Ovary (tissue), 10 donors: ENCODE measurements at places on chromosomes 7 and 10.

DNA sequence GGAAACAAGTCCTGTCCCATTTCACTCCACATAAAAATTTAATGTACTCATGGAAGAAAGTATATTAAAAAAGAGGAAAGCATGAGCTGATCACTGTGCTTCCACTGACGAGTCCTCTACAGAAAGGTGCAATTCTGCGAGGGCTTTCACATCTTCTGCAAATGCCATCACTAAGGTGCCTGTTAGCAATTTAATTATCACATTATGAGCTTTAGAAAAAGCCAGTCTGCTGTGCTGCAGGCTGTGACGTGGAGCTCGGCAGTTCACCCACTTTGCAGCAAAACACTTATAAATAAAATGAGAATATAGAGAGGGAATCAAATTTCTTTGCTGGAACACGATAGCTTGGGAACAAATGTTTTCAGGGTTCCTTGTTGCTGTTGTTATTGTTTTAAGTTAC lies 22.5 kb upstream of the NEUROD6 start:
- no peak for DNase-seq

GRCh38 chr10:82392533-82392932 lies 517.5 kb downstream of the NRG3 start:
- DNase-seq: no peak

DNA sequence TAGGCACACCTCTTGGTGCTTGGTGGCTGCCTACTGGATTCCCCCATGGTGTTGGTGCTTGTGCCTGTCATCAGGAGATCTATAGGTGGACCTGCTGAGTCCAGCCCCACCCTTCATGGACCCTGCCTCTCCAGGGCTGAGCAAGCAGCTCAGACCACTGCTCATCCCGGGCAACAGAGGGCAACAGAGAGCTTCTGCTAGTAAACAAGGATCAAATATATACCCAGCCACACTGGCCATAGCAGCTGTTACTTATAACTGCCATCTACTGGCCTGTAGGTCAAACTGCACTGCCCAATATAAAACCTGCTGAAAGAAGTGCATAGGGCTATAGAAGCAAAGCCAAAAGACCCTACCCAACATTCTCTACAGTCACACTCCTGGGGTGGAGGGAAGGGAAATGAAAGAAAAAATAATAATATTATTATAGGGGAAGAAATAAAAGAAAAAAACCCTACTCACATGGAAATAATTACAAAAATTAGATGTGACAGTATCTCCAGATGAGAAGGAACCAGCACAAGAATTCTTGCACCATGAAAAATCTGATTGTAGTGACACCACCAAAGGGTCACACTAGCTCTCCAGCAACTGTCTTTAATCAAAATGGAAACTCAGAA lies 54.9 kb upstream of the ZNF800 start:
- DNase-seq: no peak

DNA sequence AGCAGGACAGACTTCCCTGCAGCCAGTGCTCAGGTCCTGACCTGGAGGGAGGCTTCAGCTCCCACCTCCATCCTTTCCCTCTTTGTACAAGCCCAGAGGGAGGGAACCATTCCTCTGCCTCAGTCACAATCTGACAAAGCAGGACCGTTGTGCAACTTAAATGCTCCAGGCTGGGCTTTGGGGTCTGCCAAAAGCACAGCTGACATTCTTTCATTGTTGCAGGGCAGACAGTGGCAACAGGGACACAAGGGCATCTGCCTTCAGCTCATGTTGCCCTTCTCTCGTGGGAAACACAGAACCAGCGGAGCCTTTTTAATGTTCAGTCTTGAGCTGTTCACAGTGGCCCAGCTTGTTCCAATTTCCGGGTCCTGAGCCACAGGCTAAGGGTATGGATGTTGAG lies 155.7 kb upstream of the TNS3 start:
- no peak for DNase-seq

DNA sequence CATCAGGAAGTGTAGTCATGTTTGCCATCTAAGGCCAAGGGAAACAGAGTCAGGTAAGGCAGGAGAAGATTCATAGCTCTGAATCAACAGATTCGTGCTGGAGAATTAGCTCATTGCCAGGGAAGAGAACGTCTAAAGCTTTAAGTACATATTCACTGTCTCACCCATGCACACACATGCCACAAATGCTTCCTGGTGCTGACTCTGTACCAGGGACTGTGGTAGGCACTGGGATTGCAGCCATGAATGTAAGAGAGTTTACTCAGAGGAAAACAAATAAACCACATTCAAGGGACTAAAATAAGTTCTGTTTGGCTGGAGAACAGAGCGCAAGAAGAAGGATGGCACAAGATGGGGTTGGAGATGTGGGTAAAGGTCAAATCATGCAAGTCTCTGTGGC lies 89.8 kb upstream of the HPS1 start:
- no peak for DNase-seq

DNA sequence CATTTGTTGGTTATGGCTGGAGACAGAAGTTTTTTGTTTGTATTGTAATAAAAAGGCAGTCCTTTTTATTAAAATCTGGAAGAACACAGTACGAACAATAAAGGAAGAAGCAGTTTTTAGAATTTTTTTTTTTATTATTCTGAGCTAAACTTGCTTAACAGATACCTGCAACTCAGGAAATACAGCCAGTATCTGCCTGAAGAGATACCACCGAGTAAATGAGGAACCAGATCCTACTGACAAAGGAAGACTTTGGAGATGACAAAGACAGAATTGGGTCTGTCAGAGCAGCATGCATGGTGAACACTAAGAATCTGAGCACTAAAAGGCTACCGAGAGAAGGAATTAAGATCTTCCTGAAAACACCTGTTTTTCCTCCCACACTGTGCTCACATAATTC lies 1335.9 kb upstream of the SORCS1 start:
- DNase-seq: no peak

- no peak for DNase-seq
Measured at GRCh38 chr10:47143072-47143471, 156.9 kb upstream of the GDF10 start.

DNA sequence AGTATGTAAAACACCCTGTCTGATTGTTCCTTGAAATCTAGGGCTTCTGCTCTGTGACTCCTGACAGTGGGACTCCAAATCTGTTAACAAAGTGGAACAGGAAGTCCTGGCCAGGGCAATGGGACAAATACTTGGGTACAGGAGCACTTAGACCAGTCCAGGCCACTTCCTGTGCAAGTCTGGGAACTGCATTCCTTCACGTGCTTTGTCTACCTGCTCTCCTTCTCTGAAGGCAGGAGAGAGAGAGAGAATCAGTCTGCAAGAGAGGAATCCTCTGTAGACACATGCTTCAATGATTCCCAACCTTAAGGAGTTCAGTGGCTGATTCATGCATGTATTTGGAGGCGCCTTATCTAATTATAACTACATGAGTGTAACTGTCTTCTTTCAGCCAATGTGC lies 530.2 kb downstream of the GATA3 start:
- DNase-seq: no peak

- no peak for DNase-seq
Measured at GRCh38 chr10:82464191-82464818, 589.3 kb downstream of the NRG3 start.

DNA sequence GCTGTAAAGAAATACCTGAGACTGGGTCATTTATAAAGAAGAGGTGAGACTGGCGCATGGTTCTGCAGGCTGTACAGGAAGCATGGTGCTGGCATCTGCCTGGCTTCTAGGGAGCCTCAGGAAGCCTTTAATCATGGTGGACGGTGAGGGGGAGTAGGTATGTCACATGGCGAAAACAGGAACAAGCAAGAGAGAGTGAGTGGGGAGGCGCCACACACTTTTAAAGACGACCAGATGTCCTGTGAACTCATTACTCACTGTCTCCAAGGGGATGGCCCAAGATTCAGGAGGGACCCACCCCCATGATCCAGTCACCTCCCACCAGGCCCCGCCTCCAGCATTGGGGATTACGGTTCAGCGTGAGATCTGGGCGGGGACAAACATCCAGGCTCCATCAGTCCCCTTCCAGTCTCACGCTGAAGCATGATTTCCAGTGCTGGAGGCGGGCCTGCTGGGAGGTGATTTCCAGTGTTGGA lies 3.2 kb downstream of the ZNF316 start:
- DNase-seq: no peak

GRCh38 chr7:70586822-70587221 lies 545.1 kb upstream of the GALNT17 start:
- no peak for DNase-seq

- DNase-seq: no peak
Measured at GRCh38 chr7:139683137-139683921, 94.5 kb downstream of the HIPK2 start.
